Brain (organoid and tissue), 16 donors: ENCODE measurements at places on chromosomes 3 and 15. TPM values are rescaled to one million over a fixed set of nuclear protein-coding genes. Genes with fewer than 3 reads are reported as not detected.
A peak's percentile ranks its signal among the peaks of the same experiment; 100 is the strongest.

GRCh38 chr3:94317017-94317416 lies 254.2 kb downstream of the NSUN3 start:
- DNase-seq: no peak

DNA sequence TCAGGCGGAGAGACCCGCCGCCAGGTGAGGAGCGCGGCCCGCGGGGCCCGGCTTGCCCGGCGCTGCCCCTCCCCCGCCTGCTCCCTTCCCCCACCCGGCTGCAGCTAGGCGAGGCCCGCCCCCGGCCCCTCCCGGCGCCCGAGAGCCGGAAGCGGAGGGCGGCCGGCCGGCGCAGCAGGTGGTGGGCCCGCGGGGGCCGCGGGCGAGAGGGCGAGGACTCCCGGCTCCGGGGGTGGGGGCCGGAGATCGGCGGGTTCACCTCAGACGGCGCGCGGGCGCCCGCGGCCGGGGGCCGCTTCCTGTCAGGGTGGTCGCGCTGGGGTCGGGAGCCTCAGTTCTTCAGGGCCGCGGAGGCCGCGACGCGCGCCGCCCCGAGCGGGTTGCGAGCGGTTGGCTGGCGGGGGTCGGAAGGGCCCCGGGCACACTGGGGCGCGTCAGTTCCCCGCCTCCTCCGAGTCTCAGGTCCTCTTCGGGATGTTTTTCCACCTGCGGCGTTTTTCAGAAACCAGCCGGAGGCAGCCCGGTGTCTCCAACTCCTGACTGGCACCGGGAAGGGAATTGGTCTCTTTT lies 395 bp downstream of the ZFAND6 start:
- DNase-seq: no peak

DNA sequence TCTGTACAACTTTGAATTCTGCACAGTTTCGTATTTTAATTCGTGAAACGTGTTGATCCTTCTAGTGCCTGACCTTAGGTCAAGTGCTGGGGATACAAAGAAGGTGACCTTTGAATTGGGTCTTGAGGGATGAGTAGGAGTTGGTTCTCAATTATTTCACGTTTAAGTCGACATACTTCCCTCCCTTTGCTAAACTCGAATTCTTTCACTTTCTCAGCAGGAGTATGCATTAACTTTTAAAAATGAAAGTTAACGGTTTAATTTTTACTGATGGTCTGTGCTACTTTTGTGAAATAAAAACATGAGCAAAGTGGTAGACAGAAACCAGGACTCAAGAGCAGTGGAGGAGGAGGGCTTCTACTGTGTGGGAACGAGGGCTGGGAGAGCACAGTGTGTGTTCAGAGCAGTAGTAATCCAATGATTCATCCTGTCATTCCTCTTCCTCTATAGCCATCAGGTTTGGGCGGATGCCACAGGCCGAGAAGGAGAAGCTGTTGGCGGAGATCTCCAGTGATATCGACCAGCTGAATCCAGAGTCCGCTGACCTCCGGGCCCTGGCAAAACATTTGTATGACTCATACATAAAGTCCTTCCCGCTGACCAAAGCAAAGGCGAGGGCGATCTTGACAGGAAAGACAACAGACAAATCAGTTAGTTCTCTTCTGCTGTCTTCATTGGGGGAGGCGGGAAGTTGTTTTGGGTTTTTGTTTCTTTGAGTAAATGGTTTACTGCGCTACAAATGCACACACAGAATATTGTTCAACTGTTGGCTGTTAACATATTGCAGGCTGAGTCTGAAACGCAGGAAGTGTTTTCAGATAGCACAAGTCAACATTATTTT lies 78.6 kb upstream of the TSEN2 start:
- DNase-seq: no peak

DNA sequence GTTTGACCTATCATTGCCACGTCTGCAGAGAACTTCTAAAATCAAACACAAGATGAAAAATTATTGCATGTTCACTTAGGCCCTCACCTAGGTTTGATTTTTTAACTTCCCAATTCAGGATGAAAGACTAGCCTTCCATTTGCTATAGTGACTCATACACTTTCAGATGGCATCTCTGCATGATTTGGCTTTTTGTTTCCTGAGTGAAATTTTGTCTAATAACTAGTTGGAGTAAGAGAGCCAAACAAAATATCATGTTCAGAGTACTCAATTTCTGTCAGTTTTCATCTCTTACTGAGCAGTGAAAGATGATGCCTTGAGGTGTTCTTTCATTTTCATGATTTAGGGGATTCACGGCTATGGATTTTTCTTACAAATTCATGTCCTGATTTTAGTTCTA lies 122.9 kb downstream of the NSUN3 start:
- DNase-seq: no peak

DNA sequence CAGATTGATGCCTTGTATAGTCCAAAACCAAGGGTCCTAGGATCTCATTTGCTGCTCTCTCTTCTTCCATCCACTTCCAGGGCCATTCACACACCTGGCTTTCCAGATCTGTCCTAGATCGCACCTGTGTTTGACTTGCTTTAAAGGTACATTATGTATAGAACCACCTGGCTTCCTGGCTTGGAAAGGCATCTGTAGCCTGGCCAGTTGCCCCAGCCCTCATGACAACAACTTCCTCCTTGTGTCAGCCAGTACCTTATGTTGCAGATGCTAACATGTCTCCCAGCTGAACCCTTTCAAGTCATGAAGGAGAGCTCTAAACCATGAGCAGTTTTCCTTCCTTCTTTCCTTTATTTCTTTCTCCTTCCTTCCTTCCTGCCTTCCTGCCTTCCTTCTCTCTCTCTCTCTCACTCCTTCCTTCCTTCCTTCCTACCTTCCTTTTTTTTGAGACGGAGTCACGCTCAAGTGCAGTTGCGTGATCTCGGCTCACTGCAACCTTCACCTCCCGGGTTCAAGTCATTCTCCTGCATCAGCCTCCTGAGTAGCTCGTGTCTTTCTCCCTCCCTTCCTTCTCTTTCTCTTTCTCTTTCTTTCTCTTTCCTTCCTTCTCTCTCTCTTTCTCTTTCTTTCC lies 2.5 kb upstream of the HTR3C start:
- DNase-seq: no peak

- no peak for DNase-seq
Measured at GRCh38 chr3:23826382-23827064, 20.8 kb downstream of the UBE2E1 start.

The C3orf85 gene
- polyA plus RNA-seq: not detected

DNA sequence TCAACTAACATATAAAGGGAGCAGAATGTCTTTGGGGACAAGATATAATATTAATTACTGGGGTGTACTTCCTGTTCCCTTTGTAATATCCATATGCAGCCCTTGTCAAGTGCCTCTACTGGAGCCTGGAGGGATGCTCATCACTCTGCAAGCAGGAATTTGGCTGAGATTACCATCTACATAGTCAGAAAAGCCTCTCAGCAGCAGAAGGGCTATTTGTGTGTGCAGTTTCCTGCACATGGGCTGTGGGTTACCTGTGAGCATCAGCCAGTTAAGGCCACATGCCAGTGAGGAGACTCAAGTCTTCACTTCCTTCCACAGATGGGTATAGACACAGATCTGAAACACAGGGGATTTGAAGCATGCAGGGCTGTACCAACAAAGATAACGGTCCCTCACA lies 278.1 kb upstream of the PLSCR5 start:
- DNase-seq: peak; percentile 14

- DNase-seq: no peak
Measured at GRCh38 chr3:128415773-128416577, 50.7 kb downstream of the DNAJB8 start.

The LDHAL6B gene
- polyA plus RNA-seq: not detected

The FAM107A gene
- polyA plus RNA-seq: 470 TPM

- DNase-seq: no peak
Measured at GRCh38 chr3:76402926-76403325, 617.6 kb upstream of the ZNF717 start.

DNA sequence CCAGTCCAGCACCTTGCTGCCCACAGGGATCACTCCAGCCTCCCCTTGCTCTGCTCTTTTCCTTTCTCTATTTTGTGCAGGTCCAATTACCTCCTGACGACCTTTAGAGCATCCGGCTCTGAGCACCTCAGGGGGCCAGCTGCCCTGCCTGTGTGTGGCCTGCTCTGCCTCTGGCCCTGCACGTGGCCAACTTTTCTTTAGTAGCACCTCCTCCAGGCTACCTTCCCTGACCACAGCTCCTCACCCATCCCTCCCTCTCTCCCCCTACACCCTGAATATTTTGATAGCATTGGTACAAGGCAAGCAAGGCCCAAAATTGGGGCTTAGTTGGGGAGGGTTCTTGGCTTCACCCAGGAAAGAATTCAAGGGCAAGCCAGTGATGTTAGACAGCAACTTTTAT lies 66.9 kb upstream of the PRR20G start:
- DNase-seq: no peak

The ALPK3 gene
- 18.0 TPM for polyA plus RNA-seq

DNA sequence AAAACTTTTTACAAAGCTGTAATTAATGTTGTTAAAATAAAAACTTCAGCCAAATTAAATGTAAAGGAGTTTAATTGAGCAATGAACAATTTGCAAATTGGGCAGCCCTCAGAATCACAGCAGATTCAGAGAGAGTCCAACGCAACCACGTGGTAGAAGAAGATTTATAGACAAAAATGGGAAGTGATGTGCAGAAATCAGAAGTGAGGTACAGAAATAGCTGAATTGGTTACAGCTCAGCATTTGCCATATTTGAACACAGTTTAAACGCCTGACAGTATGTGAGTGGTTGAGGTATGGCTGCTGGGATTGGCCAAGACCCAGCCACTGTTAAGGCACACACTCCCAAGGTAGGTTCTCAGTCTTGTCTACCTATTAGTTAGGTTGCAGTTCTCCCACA lies 14.4 kb upstream of the PLA2G4D start:
- no peak for DNase-seq

The EFHB gene
- 2.4 TPM for polyA plus RNA-seq

The TPRG1 gene
- not detected for polyA plus RNA-seq

- no peak for DNase-seq
Measured at GRCh38 chr3:157285141-157285540, 125.2 kb upstream of the CCNL1 start.

The PLSCR2 gene
- not detected for polyA plus RNA-seq

DNA sequence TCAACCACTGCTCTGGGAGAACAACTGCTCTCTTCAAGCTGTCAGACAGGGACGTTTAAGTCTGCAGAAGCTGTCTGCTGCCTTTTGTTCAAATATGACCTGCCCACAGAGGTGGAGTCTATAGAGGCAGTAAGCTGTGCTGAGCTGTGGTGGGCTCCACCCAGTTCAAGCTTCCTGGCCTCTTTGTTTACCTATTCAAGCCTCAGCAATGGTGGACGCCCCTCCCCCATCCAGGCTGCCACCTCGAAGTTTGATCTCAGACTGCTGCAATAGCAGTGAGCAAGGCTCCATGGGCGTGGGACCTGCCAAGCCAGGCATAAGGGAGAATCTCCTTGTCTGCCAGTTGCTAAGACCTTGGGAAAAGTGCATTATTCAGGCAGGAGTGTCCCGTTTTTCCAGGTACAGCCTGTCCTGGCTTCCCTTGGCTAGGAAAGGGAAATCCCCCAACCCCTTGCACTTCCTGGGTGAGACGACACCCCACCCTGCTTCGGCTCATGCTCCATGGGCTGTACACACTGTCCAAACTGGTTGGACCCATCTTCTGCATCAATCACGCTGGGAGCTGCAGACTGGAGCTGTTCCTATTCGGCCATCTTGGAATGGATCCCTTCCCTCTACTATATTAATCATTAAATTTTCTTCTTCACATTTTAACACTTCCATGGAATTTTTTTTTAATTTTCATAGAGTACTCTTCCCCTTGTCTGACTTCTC lies 167.0 kb upstream of the UBE2E2 start:
- no peak for DNase-seq

- DNase-seq: no peak
Measured at GRCh38 chr15:33358306-33358705, 47.5 kb downstream of the RYR3 start.

DNA sequence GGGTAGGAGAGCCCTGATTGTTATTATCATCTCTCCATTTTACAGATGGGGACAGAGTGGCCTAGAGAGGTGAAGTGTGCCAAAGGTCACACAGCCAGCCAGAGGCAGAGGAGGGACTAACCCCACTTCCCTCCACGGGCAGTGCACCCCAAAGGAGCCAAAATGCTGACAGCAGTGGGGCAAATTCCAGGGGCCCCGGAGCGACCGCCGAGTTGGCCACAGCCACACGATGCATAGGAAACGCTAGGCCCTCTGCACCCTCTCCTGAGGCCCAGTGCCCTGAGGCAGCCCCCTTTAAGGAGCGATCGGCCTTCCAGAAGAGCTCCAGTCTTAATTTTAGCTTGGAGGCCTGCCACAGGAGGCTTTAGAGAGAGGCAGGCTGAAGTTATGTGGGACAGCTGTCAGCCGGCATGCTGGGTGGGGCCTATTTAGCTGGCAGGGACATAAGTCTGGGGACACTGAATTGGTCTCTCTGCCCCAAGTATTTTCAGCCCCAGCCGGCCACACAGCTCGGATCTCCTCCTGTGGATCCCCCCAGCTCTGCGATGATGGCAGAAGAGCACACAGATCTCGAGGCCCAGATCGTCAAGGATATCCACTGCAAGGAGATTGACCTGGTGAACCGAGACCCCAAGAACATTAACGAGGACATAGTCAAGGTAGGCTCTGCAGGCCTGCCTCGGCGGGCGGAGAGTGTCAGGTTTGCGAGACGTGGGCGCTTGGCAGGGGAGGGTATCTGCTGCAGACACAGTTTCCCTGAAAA lies at the start of gene CAV3:
CAV3 (plus strand) TSS at position 471 of the 763 bp plus-strand sequence; CDS start at position 546, 75 bp downstream.
- no peak for DNase-seq
